ENCODE measurements at places on chromosomes 1 and 21. TPM values are rescaled to one million over a fixed set of nuclear protein-coding genes. Genes with fewer than 3 reads are reported as not detected.

Gene AGBL4
- total RNA-seq = not detected

Gene RSPO1
- not detected for total RNA-seq

Gene CBS
- 15.1 TPM for total RNA-seq

GRCh38 chr1:41835485-41835884 lies 83.2 kb downstream of the HIVEP3 start:
- DNase-seq = no peak

DNA sequence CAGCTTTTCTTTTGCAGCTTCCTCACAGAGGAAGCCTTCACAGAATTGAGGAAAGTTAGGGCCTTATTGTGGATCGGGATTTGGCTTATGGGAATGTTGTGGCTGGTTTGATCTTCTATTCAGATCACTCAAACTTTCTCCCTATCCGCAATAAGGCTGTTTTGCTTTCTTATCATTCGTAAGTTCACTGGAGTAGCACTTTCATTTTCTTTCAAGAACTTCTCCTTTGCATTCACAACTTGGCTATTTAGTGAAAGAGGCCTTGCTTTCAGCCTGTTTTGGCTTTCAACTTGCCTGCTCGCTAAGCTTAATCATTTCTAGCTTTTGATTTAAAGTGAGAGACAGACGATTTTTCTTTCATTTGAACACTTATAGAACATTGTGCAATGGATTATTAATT lies 181.9 kb upstream of the B3GALT2 start:
- no peak for DNase-seq

- DNase-seq = no peak
Observed at GRCh38 chr1:13826009-13826408, 126.0 kb downstream of the PRDM2 start.

GRCh38 chr1:28482702-28483101 lies 23.1 kb upstream of the RCC1 start:
- no peak for DNase-seq

GRCh38 chr1:71047635-71048607 lies at the start of gene PTGER3:
PTGER3 (minus strand) TSS chr1:71047816; CDS start chr1:71047577, 239 bp downstream.
- DNase-seq = peak; percentile 28

GRCh38 chr1:22953740-22954141 lies 18.9 kb downstream of the LACTBL1 start:
- DNase-seq = no peak

DNA sequence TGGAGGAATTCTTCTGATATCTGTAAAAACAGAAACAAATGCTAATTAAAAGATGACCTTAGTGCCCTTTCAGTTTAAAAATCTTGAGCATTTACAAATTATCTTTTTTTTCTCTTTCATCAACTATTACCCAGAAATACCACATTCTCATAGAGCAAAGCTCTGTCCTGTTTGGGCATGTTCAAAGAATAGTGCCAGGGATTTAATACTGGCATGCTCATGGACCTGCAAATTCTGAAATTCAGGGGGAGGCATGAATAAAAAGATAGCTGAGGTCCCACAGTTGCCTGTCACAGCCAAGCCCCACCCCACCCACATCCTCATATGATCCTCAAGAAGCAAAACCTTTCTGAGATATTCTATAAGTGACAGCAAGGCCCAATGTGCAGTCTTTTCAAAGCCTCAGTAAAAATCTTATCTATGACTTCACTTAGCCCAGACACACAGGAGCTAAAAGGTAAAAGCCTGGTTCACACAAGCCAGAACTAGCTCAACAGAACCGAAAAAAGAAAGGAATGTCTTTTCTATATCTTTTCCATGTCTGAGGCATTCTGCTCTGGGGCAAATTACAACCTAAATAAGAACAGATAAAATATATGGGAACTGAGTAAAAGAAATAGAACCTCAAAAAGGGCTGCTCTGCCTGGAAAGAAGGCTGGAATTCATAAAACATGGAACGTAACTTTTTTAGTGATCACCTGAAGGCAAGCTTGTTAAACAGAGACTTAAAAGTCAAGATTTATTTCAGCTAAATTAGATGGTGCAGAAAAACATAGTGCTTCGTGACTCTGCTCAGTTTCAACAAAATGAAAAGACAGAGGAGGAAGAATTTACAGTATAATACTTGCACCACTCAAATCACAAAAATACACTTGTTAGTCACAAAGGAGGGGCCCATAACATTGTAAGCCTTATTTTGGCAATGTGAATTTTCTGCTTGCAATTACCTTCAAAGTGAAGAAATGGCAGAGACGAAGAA lies 11.0 kb downstream of the WLS start:
- no peak for DNase-seq

- no peak for DNase-seq
Observed at GRCh38 chr1:209404577-209404976, 178.9 kb upstream of the CAMK1G start.

GRCh38 chr21:17501107-17502006 lies 11.5 kb upstream of the CXADR start:
- DNase-seq = no peak
